ENCODE measurements at places on chromosomes 13 and 19.

DNA sequence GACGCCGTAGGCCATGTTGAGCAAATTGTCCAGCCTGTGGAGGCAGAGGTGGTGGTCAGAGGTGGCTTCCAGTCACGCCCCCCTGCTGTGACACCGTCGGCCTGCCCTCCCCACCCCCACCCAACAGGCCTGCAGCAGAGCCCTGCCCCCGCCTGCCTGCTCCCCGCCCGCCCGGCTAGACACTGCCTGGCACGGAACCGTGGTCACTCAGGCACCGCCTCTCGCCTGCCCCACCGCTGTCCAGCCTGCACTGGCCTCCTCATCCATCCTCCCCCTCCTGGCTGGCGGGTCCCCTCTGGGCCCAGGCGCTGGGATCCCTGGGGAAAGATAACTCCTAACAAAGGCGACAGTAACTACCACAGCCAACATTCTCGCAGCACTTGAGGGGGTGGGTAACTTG lies 21.7 kb downstream of the PRKCSH start:
- DNase-seq: no peak

GRCh38 chr13:30600496-30600895 lies 17.2 kb upstream of the USPL1 start:
- DNase-seq: no peak

GRCh38 chr13:32423592-32423991 lies 4.3 kb downstream of the N4BP2L1 start:
- DNase-seq: no peak

DNA sequence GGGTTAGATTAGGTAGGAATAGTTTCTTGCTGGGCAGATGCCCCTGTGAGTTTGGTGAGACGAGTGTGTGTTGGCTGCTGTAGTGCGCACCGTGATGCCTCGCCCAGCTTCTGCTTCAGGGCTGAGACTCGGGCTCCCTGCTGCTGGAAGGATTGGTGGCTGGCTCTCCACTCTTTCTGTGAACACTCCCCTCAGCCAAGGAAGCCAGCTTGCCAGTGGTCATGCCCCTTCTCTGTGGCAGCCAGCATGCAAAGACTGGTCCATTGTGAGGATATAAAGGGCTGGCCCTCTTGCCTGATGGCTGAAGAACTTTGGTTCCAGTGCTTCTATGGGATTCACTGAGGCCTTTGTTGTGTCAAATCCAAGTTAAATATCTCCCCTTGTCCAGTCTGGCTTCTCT lies 2.9 kb upstream of the HTR2A start:
- DNase-seq: no peak

DNA sequence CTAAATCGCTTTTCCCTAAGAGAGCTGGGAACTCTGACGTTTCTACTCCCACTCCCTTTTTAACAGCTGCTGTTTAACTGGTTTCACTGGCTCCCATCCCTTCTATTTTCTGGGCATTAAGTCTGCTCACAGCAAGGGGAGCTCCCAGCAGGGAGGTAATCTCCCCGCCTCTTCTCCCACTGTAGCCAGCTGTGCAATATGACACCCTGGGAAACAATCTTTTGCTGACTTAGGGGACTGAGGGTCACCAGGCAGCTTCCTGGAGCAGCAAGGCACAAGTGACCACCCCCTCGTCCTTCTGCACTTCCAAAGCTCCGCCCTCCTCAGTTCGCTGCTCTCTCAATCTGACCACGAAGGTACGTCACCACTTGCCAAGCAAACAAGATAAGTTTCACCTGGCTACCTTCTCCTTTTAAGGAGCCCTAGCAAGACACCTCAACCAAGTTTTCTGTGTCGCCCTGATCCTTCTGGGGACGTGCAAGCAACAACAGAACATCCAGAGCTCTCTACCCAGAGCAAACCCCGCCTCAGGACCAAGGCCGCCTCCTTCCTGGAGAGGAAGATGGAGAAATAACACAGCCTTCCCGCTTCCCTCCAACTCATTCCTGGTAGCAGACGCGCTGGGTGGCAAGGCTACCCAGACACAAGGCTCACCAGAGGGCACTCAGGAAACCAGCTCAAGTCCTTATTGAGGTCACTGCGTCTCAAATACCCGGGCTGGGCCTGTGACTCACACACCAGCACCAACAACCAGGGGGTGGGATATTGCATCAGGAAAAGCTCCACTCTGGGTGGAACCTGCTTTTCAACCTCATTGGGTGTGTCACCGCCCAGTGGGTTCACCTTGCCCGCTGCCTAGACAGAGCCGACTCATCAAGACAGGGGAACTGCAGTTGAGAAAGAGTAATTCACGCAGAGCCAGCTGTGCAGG lies 92.4 kb downstream of the STK24 start:
- peak; percentile 40 for DNase-seq

- no peak for DNase-seq
These were observed 770.6 kb downstream of the DACH1 start for GRCh38 chr13:71096421-71096820.
